ENCODE measurements at places on chromosomes 1 and 21.

GRCh38 chr1:21716169-21716568 lies 47.0 kb upstream of the RAP1GAP start:
- no peak for DNase-seq

DNA sequence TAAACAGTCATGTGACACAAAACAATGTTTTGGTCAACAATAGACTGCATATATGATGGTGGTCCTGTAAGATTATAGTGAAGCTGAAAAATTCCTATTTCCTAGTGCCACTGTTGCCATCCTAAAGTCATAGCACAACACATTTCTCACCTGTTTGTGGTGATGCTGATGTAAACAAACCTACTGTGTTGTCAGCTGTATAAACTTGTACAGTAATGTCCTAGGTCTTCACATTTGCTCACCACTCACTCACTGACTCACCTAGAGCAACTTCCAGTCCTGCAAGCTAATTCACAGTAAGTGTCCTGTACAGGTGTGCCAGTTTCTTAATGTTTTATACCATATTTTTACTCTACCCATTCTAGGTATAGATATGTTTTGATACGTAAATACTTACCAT lies 326.1 kb upstream of the USP24 start:
- DNase-seq: no peak

GRCh38 chr1:65541865-65542264 lies 121.4 kb downstream of the LEPR start:
- no peak for DNase-seq

- DNase-seq: peak; percentile 28
Measured at GRCh38 chr1:155061381-155062150, 2.0 kb upstream of the EFNA4 start.

DNA sequence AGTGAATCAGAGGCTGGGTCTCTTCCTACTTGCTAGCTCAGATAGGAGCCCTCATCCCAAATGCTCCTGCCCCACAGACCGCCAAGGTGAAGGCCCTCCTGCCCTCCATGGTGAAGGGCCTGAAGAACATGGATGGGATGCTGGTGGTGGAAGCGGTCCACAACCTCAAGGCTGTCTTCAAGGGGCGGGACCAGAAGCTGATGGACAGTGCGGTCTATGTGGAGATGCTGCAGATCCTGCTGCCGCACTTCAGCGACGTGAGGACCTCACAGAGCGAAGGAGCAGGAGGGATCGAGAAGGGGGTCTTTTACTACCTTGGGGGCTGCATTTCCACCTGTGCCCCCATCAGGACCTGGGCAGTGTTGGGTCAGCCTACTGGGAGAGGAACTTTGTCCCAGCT lies 14.6 kb upstream of the TTC4 start:
- DNase-seq: no peak

- DNase-seq: no peak
Measured at GRCh38 chr1:15276691-15277446, 29.8 kb downstream of the FHAD1 start.

DNA sequence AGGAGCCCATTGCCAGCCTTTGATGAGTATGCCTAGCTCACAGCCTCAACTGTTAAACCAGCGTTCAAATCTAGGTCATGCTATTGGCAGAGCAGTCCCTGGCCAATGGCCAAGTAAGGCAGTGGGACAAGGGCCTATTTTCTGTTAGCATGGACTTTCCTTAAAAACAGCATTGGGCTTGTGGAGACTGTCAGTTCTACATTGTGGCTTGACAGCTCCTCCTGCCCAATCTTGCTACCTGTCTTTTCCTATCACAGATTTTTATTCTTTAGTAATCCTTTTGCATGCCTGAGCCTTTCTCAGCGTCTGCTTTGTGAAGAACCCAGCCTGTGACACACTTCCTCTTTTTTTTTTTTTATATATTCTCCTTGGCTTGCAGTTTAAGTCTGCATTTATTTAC lies 56.4 kb downstream of the DIP2A start:
- peak; percentile 7 for DNase-seq

DNA sequence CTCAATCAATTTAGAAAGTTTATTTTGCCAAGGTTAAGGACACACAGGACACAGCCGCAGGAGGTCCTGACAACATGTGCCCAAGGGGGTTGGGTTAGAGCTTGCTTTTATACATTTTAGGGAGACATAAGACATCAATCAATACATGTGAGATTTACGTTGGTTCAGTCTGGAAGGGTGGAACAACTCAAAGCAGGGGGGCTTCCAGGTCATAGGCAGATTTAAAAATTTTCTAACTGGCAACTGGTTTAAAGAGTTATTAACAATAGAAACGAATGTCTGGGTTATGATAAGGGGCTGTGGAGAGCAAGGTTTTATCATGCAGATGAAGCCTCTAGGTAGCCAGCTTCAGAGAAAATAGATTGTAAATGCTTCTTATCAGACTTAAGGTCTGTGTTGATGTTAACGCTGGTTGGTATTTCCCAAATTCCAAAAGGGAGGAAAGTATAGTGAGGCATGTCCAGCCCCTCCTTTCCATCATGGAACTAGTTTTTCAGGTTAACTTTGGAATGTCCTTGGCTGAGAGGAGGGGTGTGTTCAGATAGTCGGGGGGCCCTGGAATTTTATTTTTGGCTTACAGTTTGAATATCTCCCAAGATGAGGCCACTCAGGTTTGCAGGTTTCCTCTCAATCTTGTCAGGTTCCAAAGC lies 31.0 kb upstream of the TGFBR3 start:
- no peak for DNase-seq

DNA sequence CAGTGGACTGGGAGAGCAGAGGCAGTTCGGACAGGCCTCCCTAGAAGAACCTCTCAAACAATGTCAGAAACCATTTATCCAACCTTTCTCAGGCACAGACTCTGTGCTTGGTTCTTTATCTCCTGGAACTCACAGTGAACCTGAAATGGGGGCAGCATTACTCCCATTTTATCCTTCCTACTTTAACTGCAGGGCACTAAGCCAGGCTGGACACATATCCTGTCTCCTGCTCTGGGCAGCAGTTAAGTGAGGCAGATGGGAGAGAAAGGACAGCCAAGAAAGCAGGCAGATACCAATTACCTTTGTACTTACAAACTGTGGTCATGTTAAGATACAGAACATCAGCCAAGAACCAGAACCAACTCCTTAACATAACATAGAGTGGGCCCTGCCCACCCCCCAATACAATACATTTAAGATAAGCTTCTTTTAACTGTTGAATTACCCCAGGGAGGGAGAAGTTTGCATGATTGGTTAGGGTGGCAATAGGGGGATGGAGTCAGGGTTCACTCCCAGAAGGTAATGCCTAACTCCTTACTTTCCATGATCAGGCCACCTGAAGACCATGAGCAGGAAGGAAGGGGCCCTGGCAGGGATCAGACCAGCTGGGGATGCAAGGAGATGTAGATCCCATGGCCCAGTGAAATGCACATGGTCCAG lies 10.9 kb downstream of the KDF1 start:
- DNase-seq: no peak

DNA sequence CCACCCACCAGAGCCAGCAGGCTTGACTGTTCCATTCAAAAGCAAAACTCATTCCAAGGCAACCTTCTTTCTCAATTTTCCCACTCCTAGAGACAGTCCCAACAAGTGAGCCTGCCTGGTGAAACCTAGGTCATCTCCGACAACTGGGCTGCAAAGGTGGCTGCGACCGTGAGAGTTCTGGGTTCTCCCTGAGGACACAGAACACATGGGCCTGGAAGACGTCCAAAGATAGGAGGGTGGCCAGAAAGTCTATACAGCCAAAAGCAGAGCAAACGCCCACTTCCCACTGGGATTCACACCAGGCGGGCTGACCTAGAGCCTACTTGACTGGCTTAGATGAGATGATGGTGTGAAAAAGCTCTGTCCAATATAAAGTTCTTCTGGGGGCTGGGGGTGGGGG lies 90.2 kb upstream of the GRIK3 start:
- no peak for DNase-seq

DNA sequence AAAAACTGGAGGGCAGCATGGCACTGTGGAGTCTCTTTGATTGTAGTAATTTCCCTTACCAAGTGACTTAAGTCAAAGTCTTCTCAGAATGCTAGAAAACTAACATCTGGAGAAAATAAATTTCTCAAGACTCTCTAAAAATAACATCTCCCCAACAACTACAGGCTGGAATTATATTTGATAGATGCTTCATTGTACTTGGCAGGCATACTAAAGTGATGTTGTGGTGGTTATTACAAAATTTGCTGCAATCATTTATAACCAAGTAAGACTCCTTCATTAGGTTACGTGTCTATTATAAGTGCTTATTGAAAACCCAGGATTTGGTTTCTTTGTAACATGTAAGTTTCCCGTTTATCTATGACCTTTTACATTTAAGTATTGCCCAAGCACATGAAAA lies 132.9 kb upstream of the NRIP1 start:
- DNase-seq: no peak

DNA sequence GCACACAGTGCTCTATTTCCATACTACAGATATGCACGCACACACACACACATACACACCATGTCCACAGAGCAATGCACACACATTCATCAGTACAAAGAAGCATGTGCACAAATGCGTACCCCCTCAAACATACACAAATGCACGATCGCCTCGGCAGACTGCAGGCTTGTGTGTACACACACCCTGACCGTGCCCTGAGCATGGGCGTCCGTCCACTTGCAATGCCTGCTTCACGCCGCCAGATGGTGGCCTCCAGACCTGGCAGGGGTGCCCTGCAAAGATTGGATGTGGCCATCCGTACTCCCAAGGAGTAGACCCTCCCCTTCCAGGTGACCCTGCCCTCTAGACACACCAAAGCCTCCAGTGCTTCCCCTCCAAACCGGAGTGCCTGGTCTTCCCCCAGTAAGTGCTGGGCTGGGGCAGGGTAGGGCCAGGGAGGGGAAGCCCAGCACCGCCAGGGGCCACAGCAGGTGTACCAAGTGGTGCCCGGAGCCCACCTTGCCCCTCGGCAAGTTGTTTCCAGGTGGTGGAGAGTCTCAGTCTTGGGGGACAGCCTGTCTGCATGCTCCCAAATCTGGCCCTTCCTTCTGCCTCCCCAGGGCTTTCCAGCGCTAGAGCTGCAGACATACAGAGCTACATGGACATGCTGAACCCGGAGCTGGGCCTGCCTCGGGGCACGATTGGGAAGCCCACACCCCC lies 20.6 kb downstream of the ESPN start:
- no peak for DNase-seq

DNA sequence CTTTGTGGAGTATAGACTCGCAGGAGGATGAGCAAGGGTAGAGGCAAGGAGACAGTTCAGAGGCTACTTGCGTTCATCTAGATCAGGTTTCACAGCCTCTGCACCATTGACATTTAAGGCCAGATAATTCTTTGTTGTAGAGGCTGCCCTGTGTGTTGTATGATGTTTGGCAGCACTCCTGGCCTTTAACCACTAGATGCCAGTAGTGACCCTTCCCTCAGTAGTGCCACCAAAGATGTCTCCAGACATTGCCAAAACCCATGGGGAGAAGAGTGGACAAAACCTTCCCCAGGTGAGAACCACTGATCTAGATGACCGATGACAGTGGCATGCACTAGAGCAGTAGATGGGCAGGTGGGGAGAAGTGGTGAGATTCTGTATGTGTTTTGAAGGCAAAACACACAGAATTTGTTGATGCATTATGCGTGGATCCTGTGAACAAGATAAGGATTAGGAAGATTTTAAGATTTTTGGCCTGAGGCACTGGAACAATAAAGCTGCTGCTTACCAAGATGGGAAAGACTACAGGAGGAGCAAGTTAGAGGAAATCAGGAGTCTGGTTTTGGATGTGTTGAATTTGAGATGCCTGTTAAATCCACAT lies 9.9 kb upstream of the COG2 start:
- DNase-seq: no peak

GRCh38 chr1:109960745-109961094 lies 23.8 kb upstream of the AHCYL1 start:
- DNase-seq: no peak

DNA sequence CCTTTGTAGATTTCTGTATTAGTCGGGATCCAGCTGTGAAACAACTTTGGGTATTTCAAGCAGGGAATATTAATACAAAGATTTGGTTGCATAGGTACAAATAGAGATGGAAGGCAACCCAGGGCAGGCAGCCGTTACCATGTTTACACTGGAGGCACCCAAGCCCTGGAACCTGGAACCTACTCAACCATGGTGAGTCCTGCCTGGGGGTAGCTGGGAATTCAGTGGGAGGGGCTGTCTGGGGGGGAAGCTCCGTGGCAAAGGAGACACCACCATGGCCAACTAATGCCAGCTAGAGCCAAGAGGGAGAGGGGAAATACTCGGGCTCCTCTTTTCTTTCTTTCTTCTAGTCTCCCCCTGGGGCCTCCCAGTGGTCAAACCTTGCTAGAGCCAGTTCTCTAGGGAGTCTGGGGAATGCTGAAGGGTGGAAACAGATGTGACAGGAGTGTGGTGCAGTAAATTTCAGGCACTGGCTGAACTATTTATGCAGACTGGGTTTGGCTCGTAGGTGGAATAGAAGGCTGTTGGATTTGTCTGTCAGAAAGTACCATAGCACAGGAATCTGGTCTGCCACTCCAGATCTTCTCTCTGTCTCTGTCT lies 91.9 kb upstream of the CACNA1E start:
- DNase-seq: no peak

DNA sequence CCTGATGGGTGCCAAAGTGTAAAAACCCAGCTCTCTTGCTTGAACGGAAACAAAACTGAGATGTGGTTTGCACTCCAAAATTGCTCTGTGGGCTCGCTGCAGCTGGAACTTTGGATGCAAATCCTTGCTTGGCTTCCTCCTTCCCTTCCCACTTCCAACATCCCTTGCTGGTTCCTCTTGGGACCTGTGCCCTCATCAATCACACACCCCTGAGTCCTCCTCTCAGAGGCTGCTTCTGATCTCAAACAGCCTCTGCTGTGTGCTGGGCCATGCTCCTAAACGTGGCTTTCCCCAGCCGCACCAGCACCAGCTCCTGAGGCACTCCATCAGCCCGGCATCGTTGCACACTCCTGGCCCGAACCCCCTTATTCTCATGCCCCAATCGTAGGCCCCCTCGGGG lies 124.3 kb upstream of the RAB4A start:
- DNase-seq: no peak

GRCh38 chr1:228333739-228334115 lies 72.9 kb downstream of the TRIM11 start:
- DNase-seq: no peak

DNA sequence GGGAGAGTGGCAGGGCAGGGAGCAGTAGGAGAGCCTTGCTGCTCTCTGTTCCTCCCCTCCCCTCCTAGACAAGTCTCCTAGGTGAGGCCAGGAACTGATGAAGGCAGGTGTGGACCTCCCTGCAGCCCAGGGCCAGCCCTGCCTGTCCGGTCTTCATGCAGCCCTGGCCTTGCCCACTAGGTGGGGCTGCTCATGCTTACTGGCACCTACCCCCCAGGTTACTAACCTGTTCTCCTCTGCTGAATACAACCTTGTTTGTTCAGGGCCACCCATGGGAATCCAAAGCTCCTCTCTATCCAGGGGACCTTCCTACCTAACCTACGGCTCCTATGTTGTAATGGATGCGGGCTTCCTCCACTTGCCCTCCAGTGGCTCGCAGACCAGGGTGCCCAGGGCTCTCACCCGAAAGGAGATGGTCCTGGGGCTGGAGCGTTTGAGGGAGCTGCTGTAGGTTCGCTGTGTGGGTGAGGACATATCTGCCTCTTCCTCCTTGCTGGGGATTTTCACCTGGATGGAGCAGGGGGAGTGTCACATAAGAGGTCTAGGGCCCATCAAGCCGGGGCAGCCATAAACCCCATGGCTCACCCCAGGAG lies 7.9 kb upstream of the TNNT2 start:
- no peak for DNase-seq

Measured in caudate nucleus (tissue), 63 donors.